ENCODE measurements at places on chromosomes 6 and 20.

DNA sequence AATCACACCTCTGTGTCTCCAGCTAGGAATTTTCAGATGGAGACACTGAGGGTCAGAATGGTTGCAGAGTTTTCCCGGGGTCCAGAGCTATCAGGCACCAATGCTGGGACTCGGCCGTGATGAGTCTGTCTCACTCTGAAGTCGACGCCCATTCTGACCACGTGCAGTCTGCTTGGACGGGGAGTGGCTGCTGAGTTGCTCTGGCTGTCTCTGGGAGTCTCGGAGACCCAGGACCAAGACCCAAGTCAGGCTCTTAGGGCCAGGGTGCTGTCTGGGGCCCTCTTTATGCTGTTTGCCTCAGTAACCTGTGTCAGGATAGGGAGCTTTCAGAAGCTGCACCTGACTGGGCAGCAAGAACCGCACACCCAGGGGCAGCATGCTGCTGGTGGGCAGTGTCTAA lies 4.6 kb downstream of the IP6K3 start:
- H3K27ac ChIP-seq, result no peak overlapping the region
- no peak for DNase-seq
- no peak overlapping the region for H3K4me3 ChIP-seq
- H3K27me3 ChIP-seq, result peaks cover 49% of the 10 kb centered on the region
- H3K36me3 ChIP-seq, result no peaks in the 10 kb centered on the region

GRCh38 chr6:35736253-35736894 lies 458 bp upstream of the ARMC12 start:
- no peaks in the 10 kb centered on the region for H3K27me3 ChIP-seq
- no peaks in the 10 kb centered on the region for H3K36me3 ChIP-seq
- DNase-seq, result peak; percentile 90
- H3K4me1 ChIP-seq, result peaks cover 48% of the 10 kb centered on the region
- no peak overlapping the region for H3K27ac ChIP-seq

- DNase-seq, result no peak
- H3K36me3 ChIP-seq, result no peaks in the 10 kb centered on the region
Observed at GRCh38 chr6:105097288-105097687, 82.5 kb downstream of the POPDC3 start.

GRCh38 chr20:36175016-36175415 lies 20.5 kb downstream of the EPB41L1 start:
- DNase-seq, result no peak
- peaks cover 32% of the 10 kb centered on the region for H3K27me3 ChIP-seq
- H3K4me1 ChIP-seq, result peaks cover 7% of the 10 kb centered on the region

DNA sequence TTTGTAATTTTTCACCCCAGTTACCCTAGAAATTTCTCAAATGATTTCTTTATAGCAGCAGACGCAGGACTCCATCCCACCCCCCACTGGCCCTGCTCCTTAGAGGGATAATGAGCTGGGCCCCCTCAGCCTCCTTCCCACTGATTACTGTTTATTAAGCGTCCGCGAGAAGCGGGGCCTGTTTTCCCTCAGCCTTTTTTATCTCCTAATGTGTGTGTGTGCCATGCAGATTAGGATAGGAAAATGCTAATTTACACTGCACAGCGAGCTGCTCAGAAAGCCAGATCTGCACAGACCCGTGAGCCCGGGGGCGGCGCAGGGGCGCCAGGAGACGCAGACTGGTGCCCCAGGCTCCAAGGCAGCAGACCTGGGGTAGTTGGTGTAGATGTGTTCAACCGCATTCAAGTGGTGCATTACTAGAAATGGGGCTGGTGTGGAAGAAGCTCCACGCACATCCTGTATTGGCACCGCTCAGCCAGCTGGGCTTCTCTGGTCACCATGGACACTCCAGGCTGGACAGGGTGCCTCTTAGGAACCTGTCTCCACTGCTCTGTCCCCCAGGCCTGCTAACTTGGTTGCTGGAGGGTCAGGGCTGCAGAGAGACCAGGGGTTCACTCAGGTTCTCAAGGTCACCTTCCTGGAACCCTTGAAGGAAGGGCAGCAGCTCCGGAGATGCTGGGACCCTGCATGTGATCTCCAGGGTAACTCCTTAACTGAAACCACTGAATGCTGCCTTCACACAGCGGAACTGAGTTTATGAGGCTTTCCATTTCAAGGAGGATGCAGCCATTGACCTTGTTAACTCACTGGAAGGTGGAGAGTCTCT lies 256.3 kb downstream of the ERMARD start:
- no peaks in the 10 kb centered on the region for H3K4me1 ChIP-seq
- H3K27me3 ChIP-seq, result peaks cover 22% of the 10 kb centered on the region
- no peaks in the 10 kb centered on the region for H3K36me3 ChIP-seq
- no peak overlapping the region for H3K27ac ChIP-seq

DNA sequence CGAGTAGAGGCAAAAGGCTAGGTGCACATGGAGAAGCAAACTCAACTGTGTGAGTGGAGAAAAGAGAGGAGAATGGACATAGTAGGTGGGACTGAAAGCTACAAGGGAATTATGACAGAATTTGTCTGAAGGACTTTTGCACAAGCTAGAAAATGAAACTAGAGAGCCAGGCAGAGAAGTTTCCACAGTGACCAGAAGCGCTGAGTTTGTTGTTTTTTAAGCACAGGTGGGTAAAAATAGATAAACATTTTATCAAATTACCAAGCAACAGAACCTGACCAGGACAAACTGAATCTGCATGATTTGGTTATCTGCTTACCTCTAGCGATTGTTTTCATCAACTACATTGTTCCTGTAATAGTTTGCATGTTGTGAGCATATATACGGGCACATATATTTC lies 38.6 kb downstream of the SMLR1 start:
- no peak for DNase-seq
- no peak overlapping the region for H3K27ac ChIP-seq
- H3K27me3 ChIP-seq, result peaks cover 4% of the 10 kb centered on the region
- no peak overlapping the region for H3K4me3 ChIP-seq

DNA sequence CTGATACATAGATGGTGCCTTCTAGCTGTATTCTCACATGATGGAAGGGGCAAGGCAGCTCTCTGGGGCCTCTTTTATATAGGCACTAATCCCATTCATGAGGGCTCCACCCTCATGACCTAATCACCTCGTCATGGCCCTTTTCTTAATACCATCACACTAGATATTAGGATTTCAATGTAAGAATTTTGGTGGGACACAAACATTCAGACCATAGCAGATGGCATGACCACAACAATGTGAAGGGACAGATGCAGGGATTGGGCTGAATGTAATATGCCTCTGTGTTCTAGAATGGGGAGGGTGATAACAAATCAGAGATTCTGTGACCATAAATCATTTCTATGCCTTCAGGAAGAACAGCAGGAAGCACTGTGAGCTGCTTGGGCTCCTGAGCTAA lies 145.8 kb downstream of the LCA5 start:
- H3K4me3 ChIP-seq, result no peak overlapping the region
- no peak for DNase-seq
- no peaks in the 10 kb centered on the region for H3K4me1 ChIP-seq
